Osteoblast (primary cell): ENCODE measurements at places on chromosomes 5 and 9. TPM values are rescaled to one million over a fixed set of nuclear protein-coding genes. Genes with fewer than 3 reads are reported as not detected.

Gene GAPT
- total RNA-seq = not detected in 2 replicates

Gene TMC1
- under 0.01 TPM in 1 of 2 replicates, not detected in the other for total RNA-seq

Gene DMRT3
- total RNA-seq = not detected in 2 replicates

Gene PKD2L2
- under 0.01 TPM in 1 of 2 replicates, not detected in the other for total RNA-seq

Gene MLANA
- total RNA-seq = under 0.01 TPM in 1 of 2 replicates, not detected in the other

Gene ASS1
- 134 and 195 TPM in 2 replicates for total RNA-seq

Gene RPS23
- 2,597 and 2,636 TPM in 2 replicates for total RNA-seq

Gene SNCAIP
- 6.2 and 8.0 TPM in 2 replicates for total RNA-seq

Gene PCDHGC4
- 2.9 and 3.8 TPM in 2 replicates for total RNA-seq

Gene CDO1
- 8.0 and 8.3 TPM in 2 replicates for total RNA-seq

Gene FSTL4
- not detected in 2 replicates for total RNA-seq

Gene CRHBP
- total RNA-seq = under 0.01 TPM in 1 of 2 replicates, not detected in the other

Gene MYORG
- total RNA-seq = 0.36 and 0.88 TPM in 2 replicates

Gene GAS1
- total RNA-seq = 107 and 121 TPM in 2 replicates

Gene SMIM33
- not detected in 2 replicates for total RNA-seq

Gene FST
- total RNA-seq = 176 and 215 TPM in 2 replicates

Gene OLFML2A
- total RNA-seq = 27.1 and 29.7 TPM in 2 replicates

Gene SIT1
- total RNA-seq = 0.36 TPM in 1 of 2 replicates, not detected in the other

Gene ARHGEF37
- 0.72 and 0.88 TPM in 2 replicates for total RNA-seq

Gene PCDHA1
- total RNA-seq = not detected in 2 replicates

Gene AKNA
- 24.8 and 27.9 TPM in 2 replicates for total RNA-seq

Gene C5orf24
- total RNA-seq = 46.3 and 48.3 TPM in 2 replicates

Gene LVRN
- under 0.01 and 0.59 TPM in 2 replicates for total RNA-seq

Gene ELOVL7
- under 0.01 TPM in 2 replicates for total RNA-seq

Gene SEMA5A
- 42.3 and 47.1 TPM in 2 replicates for total RNA-seq

Gene IFNK
- total RNA-seq = not detected in 2 replicates

Gene SPATA31A3
- total RNA-seq = not detected in 2 replicates

Gene FAM78A
- 0.36 and 0.59 TPM in 2 replicates for total RNA-seq

Gene SLC25A25
- 9.7 and 13.4 TPM in 2 replicates for total RNA-seq

Gene TRIM7
- 0.29 and 0.72 TPM in 2 replicates for total RNA-seq

Gene AGXT2
- total RNA-seq = not detected in 2 replicates

Gene SPATA6L
- total RNA-seq = 0.72 and 1.2 TPM in 2 replicates
